Hematopoietic multipotent progenitor cell treated with erythropoietin and hydrocortisone succinate and interleukin-3 and kit ligand, for 17 days (in vitro differentiated cells): ENCODE measurements at places on chromosomes 6 and 20.

DNA sequence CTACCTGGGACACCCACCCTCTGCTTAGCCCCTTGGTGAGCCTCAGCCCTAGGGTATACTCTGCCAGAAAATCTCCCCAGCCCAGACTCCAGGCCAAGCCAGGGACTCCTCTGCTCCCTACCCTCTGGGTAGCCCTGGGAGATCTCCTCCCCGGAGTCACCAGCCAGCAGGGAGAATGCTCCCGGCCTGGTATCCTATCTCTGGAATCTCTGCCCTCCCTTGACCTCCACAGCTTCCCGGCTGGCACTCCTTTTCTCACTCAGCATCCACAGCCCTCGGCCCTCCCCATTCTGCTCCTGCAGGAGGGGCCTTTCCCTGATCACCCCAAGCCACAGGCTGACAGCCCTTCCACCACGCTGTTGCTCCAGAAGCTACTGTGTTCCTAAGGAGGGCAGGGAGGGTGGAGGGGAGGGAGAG lies 22.6 kb downstream of the NOL4L start:
- no peak for DNase-seq

- DNase-seq, result no peak
Measured at GRCh38 chr6:70079241-70079640, 212.9 kb downstream of the COL19A1 start.

DNA sequence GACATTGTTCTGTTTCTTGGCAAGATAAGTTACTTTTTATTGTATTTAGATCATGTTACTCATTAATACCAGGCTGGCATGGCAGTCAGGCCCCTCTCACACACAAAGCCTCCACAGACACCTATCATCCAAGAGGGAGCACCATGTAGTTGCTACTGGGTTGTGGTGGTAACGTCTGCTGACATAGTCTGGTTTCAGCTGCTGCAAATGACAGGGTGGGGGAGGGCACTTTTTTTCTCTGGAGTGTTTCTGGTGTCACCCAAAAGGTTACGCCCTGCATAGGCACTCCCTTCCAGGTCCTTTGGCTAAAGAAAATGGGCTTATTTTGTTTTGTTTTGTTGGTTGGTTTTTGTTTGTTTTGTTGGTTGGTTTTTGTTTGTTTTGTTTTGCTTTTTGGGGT lies 236.4 kb upstream of the RIMS1 start:
- no peak for DNase-seq

DNA sequence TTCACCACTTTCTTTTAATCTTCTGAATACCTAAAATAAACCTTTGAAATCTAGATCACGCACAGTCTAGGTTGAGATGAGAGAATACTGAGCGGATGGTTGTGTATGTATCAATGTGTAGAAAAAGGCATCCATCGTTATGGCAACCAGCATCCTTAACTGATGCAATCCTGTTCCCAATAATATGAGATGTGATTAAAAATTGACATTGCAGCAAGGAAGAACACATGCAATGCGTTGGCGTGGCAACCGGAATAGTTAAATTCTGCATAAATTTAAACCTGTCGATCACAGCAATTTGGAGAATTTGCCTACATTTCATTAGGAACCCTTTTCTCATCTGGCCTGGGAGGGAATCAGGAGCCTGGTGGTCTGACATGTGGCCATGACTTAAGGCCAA lies 1.3 kb upstream of the L3MBTL1 start:
- DNase-seq, result no peak

DNA sequence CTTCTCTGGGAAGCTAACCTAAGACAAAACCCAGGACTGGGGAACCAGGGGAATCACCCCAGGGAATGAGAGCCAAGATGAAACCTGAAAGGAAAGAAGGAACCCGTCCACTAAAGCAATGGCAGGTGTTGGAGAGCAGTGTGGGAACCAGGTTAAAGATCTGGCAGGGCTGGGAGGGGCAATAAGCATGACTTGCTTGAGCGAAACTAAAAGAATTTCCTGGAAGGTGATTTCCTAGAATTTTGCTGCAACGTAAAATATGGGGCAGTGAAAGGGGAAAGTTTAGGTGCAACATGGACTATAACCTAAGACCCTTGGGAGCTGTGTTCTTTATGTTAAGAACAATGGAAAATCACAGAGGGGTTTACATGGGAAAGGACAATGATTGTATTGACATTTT lies 126.2 kb upstream of the SSTR4 start:
- no peak for DNase-seq

- no peak for DNase-seq
Measured at GRCh38 chr20:15857173-15857784, 716.0 kb downstream of the KIF16B start.

- DNase-seq, result no peak
Measured at GRCh38 chr6:110265273-110265672, 85.0 kb downstream of the CDC40 start.

DNA sequence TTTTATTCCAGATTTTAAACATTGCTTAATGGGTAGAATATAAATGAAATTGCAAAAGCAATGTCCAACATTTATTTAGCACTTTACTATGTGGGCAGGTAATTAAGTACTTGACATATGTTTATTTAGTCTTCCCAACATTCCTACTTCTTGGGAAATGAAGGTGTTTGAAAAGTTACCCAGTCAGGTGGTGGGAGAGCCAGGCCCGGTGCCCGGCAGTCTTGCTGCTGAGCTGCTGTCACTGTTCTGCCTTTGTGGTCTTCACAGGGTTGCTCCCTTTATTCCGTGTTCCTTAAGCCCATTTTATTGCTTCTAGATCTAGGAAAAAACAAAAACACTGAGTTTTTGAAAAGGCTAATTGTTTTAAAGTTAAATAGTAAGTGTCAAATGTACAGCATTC lies 42.6 kb upstream of the TULP4 start:
- no peak for DNase-seq

DNA sequence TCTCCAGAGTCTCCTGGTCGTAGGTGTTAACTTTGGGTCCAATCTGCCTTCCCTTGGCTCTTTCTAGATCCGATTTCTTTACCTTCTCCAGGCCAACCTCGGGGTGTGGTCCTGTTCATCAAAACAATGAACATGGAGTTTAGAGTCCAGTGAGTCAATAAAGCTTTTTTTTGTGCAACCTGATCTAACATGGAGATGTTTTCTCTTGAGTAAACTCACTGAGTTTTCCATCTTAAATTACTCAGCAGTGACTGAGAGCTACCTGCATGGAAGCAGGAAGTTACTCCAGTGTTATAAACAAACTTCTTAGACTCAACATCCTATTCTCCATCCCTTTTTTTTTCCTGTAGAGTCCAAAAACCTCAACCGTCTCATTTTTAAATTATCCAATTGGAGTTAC lies 14.9 kb upstream of the SLC22A1 start:
- no peak for DNase-seq

- DNase-seq, result no peak
Measured at GRCh38 chr6:157219201-157220200, 103.8 kb downstream of the TMEM242 start.

GRCh38 chr6:26375270-26375669 lies 7.6 kb upstream of the BTN2A2 start:
- no peak for DNase-seq

GRCh38 chr20:58447511-58448391 lies 58.7 kb downstream of the VAPB start:
- DNase-seq, result peak; percentile 59

GRCh38 chr6:28209753-28210535 lies 15.1 kb upstream of the ZSCAN9 start:
- no peak for DNase-seq

DNA sequence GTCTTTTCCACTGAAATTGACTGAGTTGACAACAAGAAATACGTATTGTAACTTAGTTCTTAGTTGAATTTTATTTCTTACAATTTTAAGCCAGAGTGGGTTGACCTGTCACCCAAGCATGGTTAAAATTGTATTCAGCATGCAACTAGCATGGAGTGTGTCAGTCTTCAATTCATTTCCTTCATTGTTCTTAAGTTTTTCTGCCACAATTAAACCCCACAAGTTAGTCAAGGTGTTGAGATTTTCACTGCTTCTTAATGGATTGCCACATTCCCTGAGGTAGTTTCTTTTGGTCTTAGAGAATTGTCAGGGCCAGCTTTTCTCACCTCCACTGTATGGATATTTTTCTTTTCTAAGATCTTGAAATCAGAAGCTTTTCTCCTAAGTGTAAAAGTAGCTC lies 2.1 kb downstream of the PTPN1 start:
- DNase-seq, result no peak

DNA sequence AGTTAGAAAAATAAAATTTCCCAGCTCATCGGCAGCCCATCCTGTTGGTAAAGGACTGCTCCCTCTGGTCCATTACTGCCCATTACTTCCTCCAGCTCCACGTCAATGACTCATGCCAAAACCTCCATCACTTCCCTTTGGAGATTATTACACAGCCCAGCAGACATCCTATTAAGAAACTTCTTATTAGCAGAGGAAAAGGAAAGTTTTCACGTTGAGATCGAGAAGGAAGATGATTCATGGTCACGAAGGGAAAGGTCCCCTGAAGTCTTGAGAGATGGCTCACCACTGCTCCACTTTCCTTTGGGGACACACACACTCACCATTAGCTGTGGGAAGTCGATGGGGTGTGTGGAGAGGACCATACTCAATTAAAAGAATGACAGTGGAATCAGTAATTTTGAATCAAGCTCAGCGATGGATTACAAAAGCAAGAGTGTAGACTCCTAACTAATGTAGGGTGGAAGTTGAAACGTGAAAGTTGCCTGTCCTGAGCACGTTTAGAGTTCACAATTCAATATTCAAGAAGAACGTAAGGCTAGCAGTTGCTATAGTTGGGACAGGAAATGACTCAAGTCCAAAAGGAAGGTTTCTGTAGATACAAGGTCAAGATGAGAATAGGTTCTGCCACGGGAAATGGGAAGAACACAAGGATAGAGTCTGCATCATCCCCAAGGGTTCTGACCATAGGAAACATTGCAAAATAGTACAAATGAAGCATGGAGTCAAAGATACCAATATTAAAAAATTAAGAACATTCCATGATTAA lies 21.6 kb downstream of the SASH1 start:
- no peak for DNase-seq

DNA sequence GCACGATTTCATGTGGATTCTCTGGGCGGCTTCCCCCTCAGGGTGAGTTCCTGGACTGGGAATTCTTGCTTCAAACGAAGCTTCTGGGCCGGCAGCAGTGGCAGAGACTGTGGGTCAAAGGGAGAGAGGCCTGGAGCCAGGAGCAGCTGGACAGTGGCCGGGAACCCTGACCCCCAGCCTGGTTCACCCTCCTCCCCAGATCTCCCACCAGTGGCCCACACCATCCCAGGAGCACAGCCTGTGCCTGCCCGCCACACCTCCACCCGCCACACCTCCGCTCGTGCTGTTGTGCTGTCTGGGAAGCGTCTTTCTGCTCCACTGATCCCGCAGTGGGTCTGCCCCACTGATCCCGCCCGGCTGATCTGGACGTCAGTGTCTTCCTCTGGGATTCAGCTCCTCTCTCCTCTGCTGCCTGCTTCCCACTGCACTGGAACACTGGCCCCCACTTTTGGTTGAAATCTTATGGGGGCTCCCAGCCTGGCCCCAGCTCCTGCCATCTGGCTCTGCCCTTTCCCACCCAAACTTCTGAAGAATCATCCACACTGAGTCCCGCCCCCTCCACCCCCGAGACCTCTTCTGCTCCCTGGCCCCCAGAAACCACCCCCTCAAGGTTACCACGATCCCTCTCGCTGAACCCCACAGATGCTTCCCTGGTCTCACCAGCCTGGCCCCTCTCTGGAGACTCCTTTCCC lies 9.8 kb downstream of the ZBP1 start:
- DNase-seq, result no peak

DNA sequence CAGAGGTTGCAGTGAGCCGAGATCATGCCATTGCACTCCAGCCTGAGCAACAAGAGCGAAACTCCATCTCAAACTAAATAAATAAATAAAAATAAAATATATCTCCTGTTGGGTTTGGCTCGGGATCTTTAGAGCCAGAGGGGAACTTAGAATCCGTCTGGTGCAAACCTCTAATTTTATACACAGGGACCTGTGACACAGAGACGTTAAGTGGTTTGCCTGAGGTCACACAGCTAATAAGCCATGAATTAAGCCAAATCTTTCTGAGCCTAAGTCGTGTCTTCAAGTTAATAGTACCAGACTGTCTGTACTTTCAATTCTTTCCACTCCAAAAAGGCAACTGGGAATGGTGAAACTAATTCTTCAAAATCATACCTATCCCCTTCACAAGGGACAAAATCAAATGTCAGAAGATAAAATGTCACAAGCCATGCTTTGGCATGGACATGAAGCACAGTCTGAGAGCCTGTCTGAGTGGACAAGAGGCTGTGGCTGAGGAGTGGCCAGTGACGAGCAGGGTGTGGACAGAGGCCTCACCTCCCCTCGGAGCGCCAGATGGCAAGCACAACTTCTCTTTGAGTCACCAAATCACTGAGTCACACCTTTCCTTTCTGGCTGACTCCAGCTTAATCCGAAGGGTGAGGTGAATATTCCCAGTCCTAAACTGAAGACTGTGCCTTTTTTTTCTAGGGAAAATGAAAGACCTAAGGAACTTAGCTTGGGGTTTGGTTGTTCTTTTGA lies 177.4 kb downstream of the TFAP2A start:
- DNase-seq, result no peak

DNA sequence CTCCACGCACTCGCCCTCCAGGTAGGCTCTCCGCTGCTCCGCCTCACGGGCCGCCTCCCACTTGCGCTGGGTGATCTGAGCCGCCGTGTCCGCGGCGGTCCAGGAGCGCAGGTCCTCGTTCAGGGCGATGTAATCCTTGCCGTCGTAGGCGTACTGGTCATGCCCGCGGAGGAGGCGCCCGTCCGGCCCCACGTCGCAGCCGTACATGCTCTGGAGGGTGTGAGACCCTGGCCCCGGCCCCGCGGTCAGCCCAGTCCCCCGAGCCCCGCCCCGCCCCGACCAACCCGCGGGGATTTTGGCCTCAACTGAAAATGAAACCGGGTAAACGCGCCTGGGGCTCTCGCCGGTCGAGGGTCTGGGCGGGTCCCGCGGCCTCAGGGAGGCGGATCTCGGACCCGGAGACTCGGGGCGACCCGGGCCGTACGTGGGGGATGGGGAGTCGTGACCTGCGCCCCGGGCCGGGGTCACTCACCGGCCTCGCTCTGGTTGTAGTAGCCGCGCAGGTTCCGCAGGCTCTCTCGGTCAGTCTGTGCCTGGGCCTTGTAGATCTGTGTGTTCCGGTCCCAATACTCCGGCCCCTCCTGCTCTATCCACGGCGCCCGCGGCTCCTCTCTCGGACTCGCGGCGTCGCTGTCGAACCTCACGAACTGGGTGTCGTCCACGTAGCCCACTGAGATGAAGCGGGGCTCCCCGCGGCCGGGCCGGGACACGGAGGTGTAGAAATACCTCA lies 598 bp downstream of the HLA-B start:
- peak; percentile 49 for DNase-seq

GRCh38 chr6:147116056-147116455 lies 88.2 kb upstream of the STXBP5 start:
- DNase-seq, result no peak

- DNase-seq, result no peak
Measured at GRCh38 chr6:114764866-114765265, 422.0 kb upstream of the HS3ST5 start.

- no peak for DNase-seq
Measured at GRCh38 chr6:19999319-20000191, 162.4 kb downstream of the ID4 start.

GRCh38 chr6:129709769-129710449 lies at the start of gene ARHGAP18:
TSS of gene ARHGAP18 (minus strand) at chr6:129710177. CDS start at chr6:129710136, 41 bp downstream.
- DNase-seq, result peak; percentile 77
